ENCODE measurements at places on chromosomes 7 and 10.

DNA sequence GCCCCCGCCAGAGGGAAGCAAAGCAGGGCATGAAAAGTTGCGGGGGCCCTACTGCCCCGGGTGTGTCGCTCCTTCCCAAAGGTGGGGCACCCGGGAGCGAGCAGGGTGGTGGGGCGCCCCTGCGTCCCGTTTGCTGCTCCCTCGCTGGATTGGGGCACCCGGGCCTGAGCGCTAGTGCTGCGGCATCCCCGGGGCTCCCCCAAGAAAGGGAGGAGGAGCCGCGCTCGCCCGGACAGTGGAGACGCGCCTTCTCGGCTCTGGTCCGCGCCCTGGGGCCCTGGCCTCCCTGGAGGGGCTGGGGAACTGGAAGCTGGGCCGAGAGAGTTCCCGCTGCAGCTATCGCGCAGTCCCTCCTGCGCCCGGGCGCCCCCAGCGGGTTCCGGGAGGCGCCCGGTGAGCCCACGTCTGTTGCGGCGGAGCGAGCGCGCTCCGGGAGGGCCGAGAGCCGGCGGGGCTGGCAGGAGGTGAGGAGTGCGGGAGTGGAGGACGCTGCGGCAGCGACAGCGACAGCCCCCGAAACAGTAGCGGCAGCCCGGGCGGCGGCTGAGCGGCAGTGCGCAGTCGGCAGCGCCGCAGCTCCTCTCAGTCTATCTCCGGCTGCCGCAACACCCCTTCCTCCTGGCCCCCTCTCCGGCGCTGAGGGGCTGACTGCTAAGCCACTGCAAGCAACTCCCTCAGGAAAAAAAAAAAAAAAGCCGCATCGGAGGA lies 504 bp upstream of the BMPER start:
- peak; percentile 2 for DNase-seq

- DNase-seq, result no peak
These were observed 41.5 kb downstream of the PRF1 start for GRCh38 chr10:70561070-70561469.

GRCh38 chr10:110803830-110804338 lies 67.8 kb upstream of the PDCD4 start:
- no peak for DNase-seq

DNA sequence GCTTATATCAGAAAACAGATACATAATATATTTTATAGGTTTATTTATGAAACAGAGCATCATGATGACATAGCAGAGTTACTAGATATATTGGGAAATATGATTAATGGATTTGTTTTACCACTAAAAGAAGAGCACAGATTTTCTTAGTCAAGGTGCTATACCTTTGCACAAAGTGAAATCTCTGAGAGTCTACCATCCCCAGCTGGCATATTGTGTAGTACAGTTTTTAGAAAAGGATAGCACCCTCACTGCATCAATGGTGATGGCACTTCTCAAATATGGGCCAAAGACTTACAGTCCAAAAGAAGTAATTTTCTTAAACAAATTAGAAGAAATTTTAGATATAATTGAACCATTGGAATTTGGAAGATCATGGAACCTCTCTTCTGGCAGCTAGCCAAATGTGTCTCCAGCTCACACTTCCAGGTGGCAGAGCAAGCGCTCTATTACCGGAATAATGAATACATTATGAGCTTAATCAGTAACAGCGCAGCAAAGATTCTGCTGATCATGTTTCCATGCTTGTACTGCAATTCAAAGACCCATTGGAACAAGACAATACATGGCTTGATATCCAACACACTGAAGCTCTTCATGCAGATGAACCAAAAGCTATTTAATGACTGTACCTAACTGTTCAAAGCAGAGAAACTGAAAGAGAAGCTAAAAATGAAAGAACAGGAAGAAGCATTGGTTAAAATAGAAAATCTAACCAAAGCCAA lies 21.9 kb upstream of the CREB3L2 start:
- DNase-seq, result no peak

DNA sequence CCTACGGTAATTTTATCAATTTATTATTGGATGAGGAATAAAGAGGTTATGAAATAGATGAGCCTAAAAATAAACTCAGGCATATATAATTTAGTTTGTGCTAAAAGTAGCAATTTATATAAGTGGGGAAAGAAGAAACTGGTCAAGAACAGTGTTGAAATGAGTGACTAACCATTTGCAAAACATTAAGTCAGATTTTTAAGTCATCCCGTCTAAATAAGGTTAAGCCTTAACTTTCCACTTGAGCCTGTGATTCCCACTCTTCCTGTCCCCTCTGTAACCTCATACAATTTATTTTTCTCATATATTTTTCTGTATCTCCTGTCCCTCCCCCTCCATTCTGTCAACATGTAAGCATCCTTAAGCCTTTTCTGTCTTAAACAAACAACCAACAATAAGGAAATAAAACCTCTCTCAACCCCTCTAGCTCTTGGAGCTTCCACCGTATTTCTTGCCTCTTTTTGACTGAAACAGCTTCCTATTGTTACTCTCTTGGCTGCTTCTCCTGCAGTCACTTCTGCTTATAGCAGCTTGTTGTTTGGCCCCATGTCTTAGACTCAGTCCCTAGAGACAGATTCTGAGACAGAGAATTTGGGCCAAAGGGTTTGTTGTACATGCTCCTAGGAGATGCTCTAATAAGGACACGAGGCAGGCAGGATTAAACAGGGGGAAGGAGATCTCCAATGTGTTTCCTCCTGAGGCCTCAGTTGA lies 109.7 kb downstream of the GNAI1 start:
- DNase-seq, result no peak

- DNase-seq, result no peak
These were observed at the start of gene PRLHR for GRCh38 chr10:118595598-118596425. Gene PRLHR (minus strand): TSS chr10:118595648. CDS start chr10:118595244, 404 bp downstream.

DNA sequence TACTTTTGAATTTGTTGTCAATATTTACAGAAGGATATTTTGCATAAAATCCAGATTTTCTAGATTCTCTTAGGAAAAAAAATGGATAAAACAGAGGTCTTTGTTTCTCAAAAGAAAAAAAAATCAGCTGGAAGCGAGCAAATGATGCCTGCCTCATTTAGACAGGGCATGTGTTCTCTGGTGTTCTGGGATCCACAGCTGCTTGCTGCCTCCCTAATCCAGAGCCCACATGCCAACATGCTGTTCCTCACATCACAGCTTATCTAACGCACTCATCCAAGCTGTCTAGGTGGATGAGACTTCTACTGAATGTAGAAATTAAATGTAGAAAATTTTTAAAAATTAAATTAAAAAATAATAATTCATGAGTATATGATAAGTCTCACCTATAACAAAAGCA lies 630.1 kb downstream of the SORCS1 start:
- DNase-seq, result no peak

DNA sequence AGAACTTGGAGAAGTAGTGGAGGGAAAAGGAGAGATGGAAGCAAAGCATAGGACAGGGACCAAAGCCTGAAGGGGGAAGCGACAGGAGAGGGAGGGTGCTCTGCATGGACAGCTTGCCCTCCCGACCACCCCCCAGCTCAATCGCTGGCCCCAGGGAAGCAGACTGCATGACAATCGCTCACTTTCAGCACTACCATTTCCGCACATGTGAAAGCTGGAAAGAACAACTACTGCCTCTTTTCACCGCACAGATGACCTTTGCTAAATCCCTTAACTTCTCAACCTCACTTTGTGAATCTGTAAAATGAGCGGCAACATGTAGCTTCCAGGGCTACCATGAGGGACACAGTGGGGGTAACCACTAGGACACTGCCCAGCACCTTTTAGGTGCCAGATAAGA lies 17.1 kb downstream of the VOPP1 start:
- no peak for DNase-seq

DNA sequence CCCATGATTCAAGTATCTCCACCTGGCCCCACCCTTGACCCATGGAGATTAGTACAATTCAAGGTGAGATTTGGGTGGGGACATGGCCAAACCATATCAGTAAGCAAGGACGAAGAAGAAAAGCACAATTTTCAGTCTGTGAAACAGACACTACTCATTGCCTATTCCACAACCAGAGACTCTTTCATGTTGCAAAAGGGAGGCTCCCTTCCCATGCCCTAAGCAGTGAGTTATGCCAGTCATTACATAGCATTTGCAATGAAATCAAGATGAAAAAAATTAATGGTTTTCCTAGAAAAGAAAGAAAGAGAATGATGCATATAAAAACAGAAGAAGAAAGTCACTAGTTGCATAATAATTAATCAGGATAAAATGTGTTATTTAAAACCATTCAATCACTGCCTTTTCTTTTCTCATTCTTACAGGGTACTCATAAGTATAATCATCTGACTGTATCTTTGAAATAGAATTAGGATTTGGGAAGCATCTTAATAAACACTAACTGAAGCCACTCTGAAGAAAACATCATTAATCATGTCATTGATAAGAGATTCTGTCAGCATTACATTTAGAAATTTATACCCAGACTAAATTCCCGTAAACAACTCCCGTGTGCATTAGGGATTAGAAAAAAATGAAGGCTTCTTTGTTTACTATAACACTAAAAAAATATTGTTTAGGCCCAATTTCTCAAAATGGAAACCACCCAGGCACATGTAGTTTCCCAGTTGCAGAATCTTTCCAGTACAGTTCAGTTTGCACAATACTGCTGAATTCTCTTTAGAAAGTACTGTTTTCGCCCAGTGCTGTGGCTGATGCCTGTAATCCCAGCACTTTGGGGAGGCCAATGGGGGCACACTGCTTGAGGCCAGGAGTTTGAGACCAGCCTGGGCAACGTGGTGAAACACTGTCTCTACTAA lies 9.1 kb downstream of the PRPS1L1 start:
- no peak for DNase-seq

DNA sequence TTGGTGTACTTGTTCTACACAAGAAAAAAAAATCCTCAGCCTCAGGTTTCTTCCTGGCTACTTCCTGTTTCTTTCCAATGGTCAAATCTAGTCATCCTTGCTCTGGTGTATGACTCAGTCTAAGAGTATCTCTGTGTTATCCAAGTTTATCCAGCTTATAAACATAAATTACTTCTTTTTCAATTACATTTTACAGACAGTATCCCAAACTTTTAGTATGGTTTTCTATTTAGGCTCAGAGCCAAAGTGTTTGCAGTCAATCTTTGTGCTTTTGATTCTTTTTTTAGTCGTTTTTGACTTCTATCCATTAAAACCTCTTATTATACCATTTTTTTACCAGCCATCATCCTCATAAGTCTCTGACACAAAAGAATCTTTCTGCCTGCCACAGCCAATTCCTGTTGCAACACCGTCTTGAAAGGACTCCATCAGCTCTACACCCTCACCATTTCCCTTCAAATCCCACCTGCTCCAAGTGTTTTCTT lies 294.6 kb downstream of the PTEN start:
- no peak for DNase-seq

DNA sequence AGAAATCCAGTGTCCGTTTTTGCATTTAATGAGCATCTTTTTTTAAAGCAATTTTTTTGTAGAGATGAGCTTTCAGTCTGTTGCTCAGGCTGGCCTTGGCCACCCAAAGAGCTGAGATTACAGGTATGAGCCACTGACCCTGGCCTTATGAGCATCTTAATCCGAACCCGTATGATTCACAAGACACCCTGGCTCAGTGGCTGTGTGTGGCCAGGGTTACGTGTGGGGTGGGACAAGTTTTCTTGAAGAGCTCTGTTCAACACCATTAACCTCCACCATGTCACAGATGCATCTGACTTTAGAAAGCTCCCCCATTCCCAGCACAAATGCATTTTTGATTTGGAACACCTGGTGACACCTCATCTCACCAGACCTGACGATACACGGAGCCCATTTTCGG lies 166.5 kb upstream of the PITRM1 start:
- DNase-seq, result no peak

DNA sequence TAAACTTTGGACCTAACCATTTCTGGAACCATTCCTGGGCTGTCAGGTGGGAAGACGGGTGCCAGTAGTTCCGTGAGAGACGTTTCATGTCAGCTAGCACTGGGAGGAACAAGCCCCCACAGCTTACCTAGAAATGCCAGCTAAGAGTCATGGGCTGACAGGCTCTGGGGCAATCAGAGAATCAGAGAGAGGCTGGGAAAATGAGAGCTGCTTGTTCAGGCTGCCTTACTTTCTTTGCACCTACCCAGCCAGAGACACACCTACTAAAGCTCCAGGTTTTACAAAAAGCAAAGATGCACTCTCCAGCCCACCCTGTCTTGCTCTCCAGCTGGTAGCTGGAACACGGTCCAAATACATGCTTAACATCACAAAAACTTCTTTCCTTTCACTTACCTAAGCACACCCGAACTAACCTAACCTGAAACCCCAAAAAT lies 688 bp downstream of the PTN start:
- no peak for DNase-seq

All from stimulated activated CD4-positive, alpha-beta T cell treated with anti-CD3 and anti-CD28 coated beads, Interleukin-1b, Interleukin-23, amount 100 ng/mL, for 48 hours (primary cell).